ENCODE measurements at places on chromosomes 12 and 14.
A peak's percentile ranks its signal among the peaks of the same experiment; 100 is the strongest.

GRCh38 chr12:92593734-92594402 lies 108.9 kb upstream of the PLEKHG7 start:
- peak; percentile 86 for DNase-seq

DNA sequence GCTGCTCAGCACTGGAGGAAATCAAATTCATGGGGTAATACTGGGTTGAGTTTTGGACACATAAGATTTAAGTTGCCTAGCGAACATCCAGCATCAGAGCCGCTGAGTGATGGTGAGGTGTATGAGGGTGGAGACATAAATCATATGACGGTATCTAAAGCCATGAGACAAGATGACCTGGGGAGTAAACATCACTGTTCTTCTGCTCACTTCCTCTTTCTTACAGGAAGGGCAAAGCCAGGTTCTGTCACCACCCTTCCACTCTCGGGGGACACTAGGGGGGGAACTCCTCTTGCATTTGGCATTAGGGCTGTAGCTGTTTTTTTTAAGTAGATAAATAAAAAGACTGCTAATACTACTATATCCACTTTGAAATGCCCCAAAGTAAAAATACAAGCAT lies 24.0 kb downstream of the PRDM4 start:
- no peak for DNase-seq

GRCh38 chr12:12979126-12979525 lies 20.9 kb downstream of the HEBP1 start:
- DNase-seq = no peak

DNA sequence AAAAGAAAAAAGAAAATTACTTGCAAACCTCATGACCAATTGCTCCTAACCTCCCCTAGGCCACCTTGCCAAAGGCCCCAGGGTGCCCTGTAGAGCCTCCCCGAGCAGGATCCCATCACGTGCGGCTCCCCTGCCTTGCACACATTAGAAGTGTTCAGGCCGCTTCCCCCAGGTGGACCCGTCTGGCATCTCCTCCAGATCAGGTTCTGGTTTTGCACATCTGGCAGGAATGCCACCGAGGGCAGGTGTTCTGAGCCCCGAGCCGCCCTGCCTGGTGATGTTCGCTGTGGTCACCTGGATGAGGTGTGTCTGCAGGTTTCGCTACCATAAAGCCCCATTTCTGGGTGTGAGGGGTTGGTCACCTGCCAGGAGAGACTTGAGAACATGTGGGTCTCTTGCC lies 19.3 kb downstream of the MMP17 start:
- no peak for DNase-seq

DNA sequence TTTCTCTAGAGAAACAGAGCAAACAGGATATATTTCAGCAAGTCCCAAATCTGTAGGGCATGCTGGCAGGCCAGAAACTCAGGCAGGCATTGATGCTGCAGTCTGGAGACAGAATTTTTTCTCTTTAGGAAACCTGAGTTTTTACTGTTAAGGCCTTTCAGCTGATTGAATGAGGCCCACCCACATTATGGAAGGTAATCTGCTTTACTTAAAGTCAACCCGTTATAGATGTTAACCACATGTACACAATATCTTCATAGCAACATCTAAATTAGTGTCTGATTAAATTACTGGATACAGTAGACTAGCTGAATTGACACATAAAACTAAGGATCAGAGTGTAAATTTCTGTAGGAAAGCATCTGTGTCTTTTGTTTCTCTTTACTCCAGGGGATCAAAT lies 65.2 kb downstream of the SRGAP1 start:
- DNase-seq = no peak

DNA sequence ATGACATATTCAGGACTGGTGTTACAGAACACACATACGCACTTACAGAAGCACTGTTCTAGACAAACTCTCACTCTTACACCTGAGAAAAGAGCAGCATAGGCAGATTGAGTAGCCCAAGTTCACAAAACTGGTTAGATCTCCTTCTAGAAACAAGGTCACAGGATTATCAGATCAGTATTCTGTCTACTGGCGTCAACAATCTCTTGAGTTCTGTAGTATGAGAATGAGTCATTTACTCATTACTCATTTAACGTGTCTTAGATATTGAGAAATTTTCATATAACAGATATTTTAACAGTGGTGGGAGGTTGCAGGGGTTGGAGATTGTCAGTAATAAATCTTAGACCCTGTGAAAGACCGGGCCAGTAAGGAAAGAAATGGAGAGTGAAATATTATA lies 2.8 kb upstream of the TSPAN8 start:
- no peak for DNase-seq

- no peak for DNase-seq
Observed at GRCh38 chr12:46792925-46793324, 32.9 kb downstream of the SLC38A4 start.

DNA sequence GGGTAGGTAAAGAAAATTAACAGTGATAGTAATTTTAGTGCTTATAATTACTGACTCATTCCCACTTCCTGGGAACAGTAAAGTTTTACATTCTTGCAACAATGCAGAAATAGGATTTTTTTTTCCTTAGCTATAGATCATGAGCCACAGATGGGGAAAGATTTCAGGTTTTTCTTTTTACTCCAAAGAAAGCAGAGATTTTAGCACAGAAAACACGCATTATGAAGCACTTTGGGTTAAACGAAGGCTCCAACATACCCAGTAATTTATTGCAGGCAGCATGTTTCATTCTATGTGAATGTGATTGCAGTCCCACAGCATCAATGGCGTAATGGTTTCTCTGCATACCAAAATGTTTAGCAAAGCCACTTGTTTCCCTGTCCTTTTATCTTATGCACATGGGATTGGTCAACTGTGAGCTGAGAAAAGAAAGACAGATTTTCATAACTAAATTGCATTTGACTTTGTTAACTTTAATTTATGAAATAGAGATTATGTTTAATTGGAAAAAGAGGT lies 124.6 kb upstream of the E2F7 start:
- DNase-seq = no peak

DNA sequence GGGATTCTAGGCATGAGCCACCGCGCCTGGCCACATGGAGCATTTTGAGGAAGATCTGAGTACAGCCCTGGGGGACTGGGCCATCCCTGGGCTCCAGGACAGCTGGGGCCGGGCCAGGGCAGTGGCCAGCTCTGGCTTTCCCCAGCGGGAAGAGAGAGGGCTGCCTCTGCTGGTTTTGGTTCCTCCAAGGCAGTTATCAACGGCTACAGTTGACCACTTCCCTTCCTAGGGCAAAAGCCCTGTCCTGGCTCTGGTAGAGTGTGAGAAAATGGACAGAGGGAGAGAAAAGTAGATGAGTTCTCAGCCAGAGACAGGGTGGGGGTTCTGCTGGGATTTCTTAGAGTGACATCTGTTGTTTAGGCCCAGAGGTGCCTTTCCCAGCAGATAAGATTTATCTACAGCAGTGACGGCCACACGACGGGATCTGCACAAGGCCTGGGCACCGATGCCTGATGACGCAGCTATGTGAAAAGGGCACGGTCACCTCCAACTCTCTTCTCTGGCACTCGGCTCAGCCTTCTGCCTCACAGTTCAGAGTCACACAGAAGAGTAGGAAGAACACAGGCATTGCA lies 5.5 kb upstream of the HVCN1 start:
- no peak for DNase-seq

DNA sequence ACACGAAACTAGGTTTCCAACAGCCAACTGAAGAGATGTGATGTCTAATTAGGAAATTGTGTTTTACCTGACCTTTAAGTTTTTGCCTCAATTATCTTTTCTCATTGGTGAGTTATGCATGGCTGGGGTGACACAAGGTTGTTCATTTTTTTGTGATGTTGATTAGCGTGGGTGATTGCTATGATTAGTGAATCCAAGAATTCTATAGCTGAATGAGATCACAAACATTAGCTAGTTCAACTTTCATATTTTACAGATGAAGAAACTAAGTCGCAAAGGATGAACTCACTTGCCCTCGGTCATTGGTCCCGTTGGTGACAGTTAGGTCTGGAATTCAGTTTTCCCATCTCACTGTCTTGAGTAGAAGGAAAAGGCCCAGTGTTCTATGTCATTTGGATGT lies 32.6 kb upstream of the LMNTD1 start:
- no peak for DNase-seq

DNA sequence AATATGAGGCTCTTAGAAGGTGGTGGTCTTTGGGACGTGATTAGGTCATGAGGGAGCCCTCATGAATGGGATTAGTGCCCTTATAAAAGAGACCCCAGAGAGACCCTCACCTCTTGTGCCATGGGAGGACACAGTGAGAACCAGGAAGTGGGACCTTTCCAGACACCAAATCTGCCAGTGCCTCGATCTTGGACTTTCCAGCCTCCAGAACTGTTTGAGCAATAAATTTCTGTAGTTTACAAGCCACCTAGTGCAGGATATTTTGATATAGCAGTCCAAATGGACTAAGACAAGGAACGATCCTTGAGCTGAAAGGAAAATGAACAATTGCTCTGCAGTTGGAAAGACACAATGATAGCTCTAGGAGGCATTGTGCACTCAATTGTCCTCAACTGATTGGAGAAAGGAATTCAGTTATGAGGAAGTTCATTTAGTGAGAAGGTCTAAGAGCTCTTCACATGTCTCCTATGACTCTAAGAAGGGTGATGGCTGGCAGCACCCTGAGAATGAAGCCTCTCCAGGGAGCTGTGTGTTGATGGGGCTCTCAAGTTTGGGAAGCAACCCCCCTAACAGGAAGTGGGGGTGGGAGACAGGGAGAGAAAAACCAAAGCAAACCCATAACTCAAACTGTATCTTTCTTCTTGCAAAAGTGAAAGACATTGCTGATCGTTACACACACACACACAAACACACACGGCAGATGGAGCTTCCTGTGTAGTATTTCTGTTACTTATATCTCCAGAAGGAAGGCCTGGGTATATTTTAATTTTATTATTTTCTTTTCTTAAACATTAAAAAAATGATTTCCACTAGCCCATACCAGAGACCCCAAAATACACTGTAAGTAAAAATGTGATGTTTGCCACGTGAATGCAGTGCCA lies 21.0 kb downstream of the CHST11 start:
- no peak for DNase-seq

- no peak for DNase-seq
Observed at GRCh38 chr12:108599541-108599940, 1.7 kb upstream of the TMEM119 start.

DNA sequence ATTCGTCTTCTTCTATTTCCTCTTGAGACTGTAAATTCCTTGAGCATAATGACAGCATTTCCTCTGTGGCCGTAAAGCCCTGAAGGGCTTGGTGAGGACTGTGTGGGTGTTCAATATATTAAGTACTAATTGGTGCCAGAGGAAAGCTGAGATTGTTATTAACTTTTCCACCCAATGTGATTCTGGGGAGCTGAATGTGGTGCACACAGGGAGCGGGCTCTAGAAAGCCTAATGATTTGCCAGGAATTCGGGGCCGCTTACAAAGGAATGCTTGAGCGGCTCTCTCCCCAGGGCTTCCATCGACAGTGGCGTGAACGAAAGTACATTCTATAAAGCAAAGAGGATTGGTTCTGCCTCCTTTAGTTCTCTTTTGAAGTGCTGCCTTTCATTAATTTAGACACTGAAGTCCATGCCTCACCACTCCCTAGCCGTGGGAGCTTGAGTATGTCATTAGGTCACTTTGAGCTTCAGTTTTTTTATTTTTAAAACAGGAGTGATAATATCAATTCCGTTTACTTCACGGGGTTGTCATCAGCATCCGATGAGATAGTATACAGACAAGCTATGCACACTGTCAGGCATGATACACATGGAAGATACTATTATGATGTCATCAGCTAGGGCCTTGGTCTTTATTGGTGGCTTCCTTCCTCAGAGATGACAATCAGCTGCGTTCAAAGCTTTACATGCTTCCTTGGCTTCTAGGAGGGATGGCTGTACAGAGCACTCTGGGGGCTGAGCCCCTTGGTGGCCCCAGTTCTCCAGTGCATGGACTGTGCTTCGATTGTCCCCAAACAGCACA lies 11.0 kb upstream of the GSG1 start:
- no peak for DNase-seq

DNA sequence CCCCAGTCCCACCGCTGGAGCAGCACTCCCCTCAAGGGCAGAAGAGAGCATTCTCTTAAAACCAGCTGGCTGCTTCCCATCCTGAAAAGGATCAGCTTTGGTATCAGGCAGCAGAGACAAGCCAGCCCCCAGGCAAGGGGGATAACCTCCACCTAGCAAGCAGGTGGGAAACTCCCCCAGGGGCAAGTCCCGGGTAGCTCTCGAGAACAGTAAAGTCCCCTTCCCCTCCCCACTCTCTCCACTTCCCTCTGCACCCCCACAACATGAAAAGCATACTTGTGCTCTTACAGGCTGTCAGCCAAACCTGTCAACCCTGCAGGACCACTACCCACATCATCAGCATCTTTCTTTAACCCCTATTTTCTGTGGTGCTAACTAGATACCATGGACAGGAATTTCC lies 254.0 kb downstream of the NTF3 start:
- no peak for DNase-seq

GRCh38 chr14:92644171-92644969 lies 104.1 kb downstream of the LGMN start:
- DNase-seq = no peak

- DNase-seq = no peak
Observed at GRCh38 chr12:111664961-111665865, 20.5 kb downstream of the BRAP start.

GRCh38 chr14:100640471-100641273 lies 53.5 kb upstream of the BEGAIN start:
- DNase-seq = peak; percentile 31

- no peak for DNase-seq
Observed at GRCh38 chr14:43169722-43170121, 1337.4 kb downstream of the FSCB start.

GRCh38 chr14:21220874-21221477 lies 48.3 kb downstream of the HNRNPC start:
- no peak for DNase-seq

GRCh38 chr12:2170376-2170775 lies 117.6 kb downstream of the CACNA1C start:
- DNase-seq = no peak

GRCh38 chr12:57614178-57614947 lies 3.1 kb downstream of the ARHGEF25 start:
- no peak for DNase-seq

- no peak for DNase-seq
Observed at GRCh38 chr12:2032506-2032905, 20.3 kb upstream of the CACNA1C start.

- DNase-seq = no peak
Observed at GRCh38 chr12:4438834-4439596, 6.6 kb downstream of the FGF6 start.

DNA sequence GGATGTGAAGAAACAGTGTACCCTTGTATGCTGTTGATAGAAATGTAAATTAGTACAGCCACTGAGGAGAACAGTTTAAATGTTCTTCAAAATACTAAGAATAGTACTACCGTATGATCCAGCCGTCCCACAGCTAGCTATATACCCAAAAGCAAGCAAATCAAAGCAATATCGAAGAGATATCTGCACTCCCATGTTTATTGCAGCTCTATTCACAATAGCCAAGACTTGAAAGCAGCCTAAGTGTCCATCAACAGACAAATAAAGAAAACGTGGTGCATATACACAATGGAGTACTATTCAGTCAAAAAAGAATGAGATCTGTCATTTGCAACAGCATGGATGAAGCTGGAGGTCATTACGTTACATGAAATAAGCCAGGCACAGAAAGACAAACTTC lies 88.5 kb upstream of the SLC38A4 start:
- no peak for DNase-seq

- DNase-seq = no peak
Observed at GRCh38 chr12:106273491-106273890, 25.7 kb upstream of the CKAP4 start.

GRCh38 chr12:91577586-91578539 lies 395.2 kb upstream of the DCN start:
- DNase-seq = no peak

- DNase-seq = no peak
Observed at GRCh38 chr12:42019746-42020145, 124.9 kb downstream of the GXYLT1 start.

GRCh38 chr12:61863811-61864210 lies 396.4 kb upstream of the USP15 start:
- no peak for DNase-seq
